T-helper 1 cell (primary cell): ENCODE measurements at places on chromosomes 11 and 22.

- no peak for DNase-seq
Observed at GRCh38 chr11:27699242-27699925, 871 bp downstream of the BDNF start.

DNA sequence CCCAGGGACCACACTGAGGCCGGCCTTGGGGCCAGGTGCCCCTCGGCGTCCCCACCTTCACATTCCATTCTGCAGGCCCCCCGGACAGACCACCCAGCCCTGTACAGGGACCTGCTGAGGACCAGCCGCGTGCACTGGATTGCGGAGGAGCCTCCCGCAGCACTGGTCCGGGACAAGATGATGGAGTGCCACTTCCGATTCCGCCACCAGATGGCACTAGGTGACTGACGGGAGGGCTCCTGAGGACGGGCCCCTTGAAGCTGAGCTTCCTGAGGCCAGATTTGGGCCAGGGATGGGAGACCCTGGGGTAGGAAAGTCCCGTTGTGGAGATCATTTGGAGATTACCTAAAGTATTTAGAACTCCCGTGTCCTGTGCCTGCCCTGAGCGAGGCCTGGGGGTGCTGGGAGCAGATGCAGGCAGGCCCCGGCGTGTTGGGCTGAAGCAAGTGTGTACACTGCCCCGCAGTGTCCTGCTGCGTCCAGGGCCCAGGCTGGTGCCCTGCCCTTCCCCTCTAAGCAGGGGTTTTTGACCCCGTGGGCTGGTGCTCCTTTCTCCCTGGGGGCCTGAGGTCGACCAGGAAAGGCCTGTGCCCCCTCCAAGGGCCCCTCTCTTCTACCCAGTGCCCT, 20.0 kb downstream of the TRMU start:
- DNase-seq, result peak; percentile 29

DNA sequence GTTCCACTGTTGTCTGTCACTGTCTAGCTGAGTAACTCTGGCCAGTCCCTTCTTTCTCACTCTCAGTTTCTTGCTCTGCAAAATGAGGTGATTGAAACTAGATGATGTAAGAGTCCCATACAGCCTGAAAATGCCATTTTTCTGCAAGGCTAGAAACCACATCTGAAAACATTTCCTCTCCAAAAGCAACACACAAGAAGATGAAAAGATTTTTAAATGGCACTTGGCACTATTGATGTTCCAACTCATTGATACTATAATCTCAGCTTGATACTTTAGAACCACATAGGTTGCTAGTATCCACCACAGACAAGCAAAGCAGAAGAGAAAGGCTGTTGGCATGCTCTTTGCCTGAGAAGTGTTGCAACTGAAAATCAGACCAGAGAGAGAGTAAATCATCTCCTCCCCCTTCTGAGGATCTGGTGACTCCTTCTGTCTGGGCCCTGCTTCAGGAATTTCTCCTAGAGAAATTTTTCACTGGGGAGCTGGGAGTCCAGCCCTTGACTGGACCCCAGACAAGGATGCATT, 1217.9 kb downstream of the LRRC4C start:
- no peak for DNase-seq

GRCh38 chr22:10961043-10961860, 4566.7 kb upstream of the OR11H1 start:
- no peak for DNase-seq

- peak; percentile 96 for DNase-seq
Observed at GRCh38 chr11:111926505-111927391, 8.0 kb downstream of the C11orf52 start.

DNA sequence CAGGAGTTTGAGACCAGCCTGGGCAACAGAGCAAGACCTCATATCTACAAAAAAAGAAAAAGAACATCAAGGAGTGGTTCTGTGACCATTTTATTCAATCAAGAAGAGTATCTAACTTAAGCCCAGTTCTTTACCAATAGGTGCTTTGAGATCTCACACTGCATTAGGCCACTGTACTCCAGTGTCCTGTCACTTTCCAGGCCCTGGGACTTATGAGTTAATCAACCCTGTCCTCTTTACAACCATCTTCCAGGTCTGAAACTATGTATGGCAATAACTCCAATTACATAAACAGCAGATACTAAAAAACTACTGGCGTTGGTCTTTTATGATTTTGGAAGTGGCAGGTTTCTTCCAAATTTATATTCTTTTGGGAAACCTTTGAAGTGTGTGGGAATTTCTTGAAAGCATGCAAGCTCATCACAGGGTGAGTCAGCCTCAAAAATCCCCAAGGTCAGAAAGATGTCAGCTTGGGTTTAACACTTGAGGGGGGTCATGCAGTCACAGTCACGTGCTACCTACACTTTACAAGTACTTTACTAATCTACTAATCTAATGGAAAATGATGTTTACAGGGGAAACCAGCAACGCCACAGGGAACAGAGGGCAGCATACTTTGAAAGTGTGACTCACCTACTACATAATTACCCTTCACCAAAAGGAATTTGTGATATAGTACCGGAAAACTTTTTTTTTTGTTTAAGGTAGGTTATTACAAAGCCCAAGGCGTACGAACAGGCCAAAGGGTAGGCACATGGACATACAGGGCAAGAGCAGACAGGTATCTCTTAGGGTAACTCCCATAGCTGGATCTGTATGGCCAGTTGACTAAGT, 15.6 kb downstream of the PISD start:
- DNase-seq, result no peak

GRCh38 chr11:69280994-69281393, 13.0 kb upstream of the MYEOV start:
- DNase-seq, result no peak

DNA sequence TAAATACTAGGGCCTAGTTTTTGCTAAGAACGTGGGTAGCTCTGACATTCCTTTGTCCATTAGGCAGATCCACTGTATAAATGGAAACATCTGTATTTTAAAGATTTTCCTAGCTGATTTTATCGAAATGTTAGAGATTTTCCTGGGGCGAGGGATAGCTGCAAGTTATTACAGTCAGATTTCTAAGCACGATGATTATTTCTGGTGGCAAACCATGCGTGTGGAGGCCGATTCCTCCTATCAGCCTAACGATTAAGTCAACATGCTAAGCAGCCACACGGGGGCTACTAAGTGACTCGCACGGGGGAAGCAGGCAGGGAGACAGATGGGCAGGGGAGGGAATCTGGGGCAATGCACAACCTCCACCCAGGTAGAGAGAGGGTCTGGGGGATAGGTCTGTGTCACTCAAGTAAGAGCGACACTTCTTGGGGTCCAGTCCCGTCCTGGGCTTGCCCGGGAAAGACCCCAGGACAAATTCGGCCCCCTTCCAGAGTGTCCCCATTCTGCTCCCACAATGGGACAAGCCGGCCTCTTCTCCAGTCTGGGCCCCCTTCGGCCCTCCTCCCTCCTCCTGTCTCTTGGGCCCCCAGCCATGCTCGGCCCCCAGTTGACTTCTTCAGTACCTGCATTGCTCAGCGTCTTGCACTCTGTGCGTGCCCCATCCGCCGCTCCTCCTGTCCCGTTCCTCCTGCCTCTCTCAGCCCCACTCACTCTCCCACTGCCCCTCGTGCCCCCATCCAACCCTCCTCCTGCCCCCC, 571 bp downstream of the C11orf24 start:
- no peak for DNase-seq

GRCh38 chr11:104661471-104661870, 236.8 kb downstream of the CASP12 start:
- DNase-seq, result no peak

- no peak for DNase-seq
Observed at GRCh38 chr11:2148595-2148994, 9.4 kb upstream of the IGF2 start.

DNA sequence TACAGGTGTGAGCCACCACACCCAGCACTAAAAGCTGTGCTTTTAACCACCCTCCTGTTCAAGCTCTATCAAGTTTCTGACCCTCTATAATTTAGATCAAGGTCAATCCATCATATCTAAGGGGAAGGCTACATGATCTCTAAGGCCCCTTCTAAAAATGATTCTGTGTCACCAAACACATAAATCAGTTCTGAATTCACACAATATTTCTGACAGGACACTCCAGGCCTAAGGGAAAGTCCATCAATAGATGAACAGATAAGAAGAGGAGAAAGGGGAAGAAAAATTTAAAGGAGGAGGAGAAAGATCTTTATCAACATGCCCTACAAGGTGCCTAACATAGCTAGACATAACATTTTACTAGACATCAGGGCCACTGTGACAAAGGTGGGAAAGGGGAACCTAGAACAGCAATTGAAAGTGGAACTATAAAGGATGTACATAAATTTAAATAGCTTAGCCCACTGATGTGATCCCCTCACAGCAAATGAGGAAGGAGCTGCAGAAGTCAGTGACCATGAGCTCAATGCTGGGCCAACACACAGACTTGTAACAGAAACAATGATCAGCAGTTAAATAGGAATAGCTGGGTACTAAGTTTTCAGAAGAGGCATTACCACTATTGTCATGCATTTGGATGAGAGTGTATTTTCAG, 4.7 kb downstream of the PRCP start:
- no peak for DNase-seq

- DNase-seq, result no peak
Observed at GRCh38 chr11:38438091-38438490, 1840.1 kb upstream of the RAG2 start.

GRCh38 chr11:59981106-59981770, 17.4 kb downstream of the OOSP4A start:
- DNase-seq, result no peak

- no peak for DNase-seq
Observed at GRCh38 chr11:132944569-132944944, 587.7 kb downstream of the OPCML start.

GRCh38 chr11:115126515-115127208, 377.6 kb downstream of the CADM1 start:
- DNase-seq, result no peak

DNA sequence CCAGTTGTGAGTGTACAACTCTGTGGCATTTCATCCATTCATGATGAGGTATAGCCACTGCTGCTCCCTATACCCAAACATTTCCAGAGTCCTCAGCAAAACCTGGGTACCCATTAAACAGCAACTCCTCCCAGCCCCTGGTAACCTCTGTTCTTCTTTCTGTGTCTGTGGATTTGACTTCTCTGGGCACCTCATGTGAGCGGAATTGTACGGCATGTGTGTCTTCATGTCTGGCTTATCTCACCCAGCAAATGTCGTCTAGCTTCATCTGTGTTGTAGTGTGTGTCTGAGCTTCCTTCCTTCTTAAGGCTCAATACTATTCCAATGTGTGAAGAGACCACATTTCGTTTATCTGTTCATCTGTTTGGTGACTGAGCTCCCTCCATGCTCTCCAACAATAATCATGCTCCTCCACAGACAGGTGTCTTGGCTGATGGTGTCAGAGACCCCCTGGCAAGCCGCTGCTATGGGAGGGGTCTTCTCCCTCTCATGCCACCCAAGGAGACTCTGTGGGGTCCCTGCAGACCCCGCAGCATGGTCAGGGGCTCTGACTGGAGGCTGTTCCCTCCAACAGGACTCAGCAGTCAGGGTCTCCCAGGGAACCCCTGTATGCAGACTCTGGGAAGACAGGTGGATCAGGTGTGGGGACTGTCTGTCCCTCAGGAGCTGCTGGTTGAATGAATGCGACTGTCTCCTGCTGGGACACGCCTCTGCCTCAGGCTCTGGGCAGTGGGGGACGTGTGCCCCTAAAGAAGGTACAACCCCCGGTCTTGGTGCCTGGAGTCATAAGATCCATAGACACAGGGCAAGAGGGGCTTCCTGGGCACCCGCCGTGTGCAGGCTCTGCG, 52.7 kb downstream of the SMIM38 start:
- DNase-seq, result no peak

GRCh38 chr11:12674571-12674935, 332 bp downstream of the TEAD1 start:
- no peak for DNase-seq

DNA sequence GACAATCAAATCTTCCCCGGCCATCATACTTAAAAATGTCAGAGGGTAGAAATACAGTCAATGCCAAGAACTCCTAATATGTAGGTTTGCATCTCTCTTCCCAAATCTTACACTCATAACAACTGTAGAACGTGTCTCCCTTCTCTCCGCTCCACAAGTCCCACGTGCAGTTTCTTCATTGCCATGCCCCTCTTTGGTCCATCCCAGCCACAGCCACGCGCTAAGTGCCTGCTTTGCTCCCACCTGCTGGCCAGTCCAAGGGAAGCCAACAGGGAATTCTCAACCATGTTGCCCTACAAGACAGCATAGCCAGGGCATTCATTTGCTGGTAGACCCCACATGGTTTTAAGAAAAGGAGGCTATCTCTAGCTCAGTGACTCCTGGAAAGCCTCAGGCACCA, 420.6 kb upstream of the ISX start:
- DNase-seq, result no peak

- DNase-seq, result no peak
Observed at GRCh38 chr11:96055706-96056387, 131.9 kb upstream of the MTMR2 start.

DNA sequence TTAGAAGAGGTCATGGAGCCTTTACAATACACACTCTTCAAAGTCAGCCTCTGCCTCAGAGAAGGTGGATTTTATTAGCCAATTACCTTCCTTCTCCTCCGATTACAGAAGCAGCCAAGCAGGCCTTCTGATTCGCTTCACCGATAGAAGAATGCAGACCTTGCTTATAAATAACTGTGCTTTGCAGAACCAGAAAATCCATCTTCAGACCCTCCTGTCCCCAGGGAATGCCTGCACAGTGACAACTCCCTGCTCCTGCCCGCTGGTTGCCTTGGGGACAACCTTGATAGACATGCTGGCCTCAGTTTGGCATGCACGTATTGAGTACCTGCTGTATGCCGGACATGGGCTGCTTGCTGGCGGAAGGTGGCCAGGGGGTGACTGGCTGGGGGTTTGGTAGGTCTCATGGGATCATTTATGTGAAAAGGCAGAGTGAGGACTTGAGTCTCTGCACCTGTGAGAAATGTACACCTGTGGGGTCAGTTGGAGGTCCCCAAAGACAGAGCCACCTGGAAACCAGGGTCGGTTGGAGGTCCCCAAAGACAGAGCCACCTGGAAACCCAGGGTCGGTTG, 1238.7 kb downstream of the BRD1 start:
- DNase-seq, result no peak

GRCh38 chr11:1060410-1060809, 14.3 kb upstream of the MUC2 start:
- no peak for DNase-seq

DNA sequence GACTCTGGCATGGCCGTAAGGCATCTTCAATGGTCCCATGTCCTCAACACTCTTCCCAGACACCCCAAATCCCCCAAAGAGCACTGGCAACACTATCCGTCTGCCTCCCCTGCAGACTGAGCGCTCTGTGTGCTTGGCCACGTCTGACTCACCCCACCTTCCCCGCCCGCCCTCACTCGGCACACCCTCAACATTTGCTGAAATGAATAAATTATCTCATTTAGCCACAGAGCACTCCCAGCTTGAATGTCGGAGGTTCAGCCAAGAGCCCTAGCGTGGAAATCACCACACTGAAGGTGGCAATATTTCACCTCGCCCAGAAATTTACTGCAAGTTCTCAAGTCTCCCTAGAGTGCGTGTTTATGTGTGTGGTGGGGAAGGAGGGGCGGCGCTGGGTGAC, 46.6 kb upstream of the TCF20 start:
- DNase-seq, result no peak

GRCh38 chr11:16831316-16832192, 93.1 kb downstream of the C11orf58 start:
- no peak for DNase-seq

GRCh38 chr11:73322382-73323306, 14.6 kb downstream of the ARHGEF17 start:
- no peak for DNase-seq

GRCh38 chr11:2990617-2991451, 1.3 kb downstream of the NAP1L4 start:
- no peak for DNase-seq
